Lung (tissue), 17 donors: ENCODE measurements at places on chromosomes 12 and 14.

GRCh38 chr12:52076811-52077210 lies 2.7 kb upstream of the SMIM41 start:
- H3K4me3 ChIP-seq: no peak overlapping the region
- H3K4me1 ChIP-seq: peaks cover 10% of the 10 kb centered on the region
- no peak for DNase-seq
- no peaks in the 10 kb centered on the region for H3K27me3 ChIP-seq

DNA sequence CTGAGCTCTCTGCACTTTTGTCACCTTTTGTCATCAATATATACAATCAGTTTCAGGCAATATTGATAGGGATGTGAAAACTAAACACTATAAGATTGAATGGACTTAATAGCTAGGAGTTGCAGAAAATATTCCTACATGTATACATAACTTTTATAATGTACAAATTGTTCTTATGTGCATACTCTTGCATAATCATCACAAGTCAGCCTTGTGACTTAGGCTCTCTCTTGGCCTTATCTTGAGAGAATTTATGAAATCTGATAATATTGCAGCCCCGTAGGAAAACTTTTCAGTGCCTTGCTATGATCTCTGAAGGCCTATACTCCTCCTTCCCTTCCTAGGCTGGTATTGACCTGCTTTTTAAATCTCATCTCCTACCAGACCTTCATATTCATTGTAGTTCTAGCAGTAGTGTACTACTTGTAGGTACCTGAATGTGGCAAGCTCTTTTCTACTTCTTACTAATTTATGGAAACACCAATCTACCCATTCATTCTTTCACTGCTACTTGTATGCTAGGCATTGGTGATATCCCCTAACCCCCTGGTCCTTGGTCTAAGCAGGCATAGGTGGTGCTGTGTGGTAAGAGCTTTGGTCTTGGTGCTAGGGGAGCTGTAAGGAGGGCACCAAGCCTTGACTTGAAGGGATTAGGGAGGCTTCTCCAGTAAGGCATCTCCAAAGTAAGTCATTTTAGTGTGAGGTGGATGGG lies 100.0 kb downstream of the PRKCH start:
- DNase-seq: no peak
- H3K36me3 ChIP-seq: no peaks in the 10 kb centered on the region
- H3K4me1 ChIP-seq: peaks cover 25% of the 10 kb centered on the region
- H3K27me3 ChIP-seq: no peaks in the 10 kb centered on the region
- no peak overlapping the region for H3K4me3 ChIP-seq

GRCh38 chr12:32272465-32272864 lies 126.9 kb upstream of the FGD4 start:
- no peak overlapping the region for H3K4me3 ChIP-seq
- no peaks in the 10 kb centered on the region for H3K36me3 ChIP-seq
- H3K27me3 ChIP-seq: no peaks in the 10 kb centered on the region
- no peak for DNase-seq
- no peaks in the 10 kb centered on the region for H3K4me1 ChIP-seq

- peak overlapping the region; percentile 13 for H3K27ac ChIP-seq
- H3K4me1 ChIP-seq: peaks cover 7% of the 10 kb centered on the region
- no peak for DNase-seq
- H3K36me3 ChIP-seq: no peaks in the 10 kb centered on the region
- no peaks in the 10 kb centered on the region for H3K27me3 ChIP-seq
Measured at GRCh38 chr12:2540535-2540941, 254.2 kb upstream of the FKBP4 start.
